ENCODE measurements at places on chromosomes 5 and 9.

- no peak for DNase-seq
Observed at GRCh38 chr9:104319685-104320084, 184.4 kb upstream of the OR13F1 start.

DNA sequence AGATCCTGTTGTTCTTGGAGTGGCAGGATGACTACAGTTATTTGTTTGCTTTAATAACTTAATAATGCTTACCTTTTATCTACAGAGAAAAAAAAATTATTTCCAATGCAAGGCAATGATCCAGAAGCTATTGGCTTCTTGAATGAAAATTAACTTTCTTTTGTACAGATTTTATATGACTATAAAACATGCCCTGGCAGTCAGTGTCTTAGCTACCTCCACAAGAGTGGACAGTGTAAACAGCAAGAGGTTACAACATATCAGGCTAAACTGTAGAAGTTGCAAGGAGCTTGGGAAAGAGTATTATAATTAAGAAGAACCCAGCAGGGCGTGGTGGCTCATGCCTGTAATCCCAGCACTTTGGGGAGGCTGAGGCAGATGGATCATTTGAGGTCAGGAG, 49.1 kb downstream of the BNC2 start:
- DNase-seq: no peak

GRCh38 chr9:97046228-97046627, 7.3 kb upstream of the CTSV start:
- peak; percentile 20 for DNase-seq

GRCh38 chr5:170886210-170886894, 24.5 kb downstream of the RANBP17 start:
- no peak for DNase-seq

DNA sequence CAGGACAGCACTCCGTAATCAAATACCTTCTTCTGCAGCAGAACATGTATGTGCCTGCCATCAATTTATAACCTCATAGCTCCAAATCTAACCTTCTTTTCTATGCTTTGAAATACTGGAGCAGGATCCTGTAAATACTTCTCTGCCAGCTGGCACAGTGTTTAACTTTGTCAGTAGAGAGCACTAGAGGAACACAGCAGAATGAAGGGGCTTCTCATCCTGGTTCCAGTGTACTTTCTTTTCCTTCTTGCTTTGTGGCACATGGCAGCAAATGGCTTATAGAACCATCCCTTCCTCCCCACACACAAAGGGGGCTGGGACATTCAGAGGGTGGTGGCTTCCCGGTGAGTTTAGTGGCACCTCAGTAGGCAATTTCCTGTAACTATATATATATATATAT, 3.8 kb upstream of the FBXW11 start:
- peak; percentile 26 for DNase-seq

DNA sequence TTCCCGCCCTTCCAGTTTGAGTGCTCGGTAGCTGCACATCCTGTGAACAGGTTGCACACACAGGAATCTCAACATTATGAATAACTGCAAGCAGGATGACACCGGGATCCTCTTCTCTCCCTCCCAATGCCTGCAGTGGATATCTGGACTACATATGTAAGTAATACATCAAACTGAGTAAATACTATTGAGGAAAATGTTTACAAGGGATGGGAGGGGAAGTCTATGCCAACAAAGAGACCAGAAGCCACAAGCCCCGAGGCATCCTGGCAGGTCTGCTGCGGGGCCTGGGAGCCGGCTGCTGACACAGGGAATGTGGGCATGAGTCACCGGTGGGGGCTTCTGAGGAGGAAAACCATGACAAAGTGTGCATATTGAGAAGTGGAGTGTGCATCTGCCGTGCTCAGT, 8.6 kb upstream of the ANKRD33B start:
- DNase-seq: peak; percentile 92

DNA sequence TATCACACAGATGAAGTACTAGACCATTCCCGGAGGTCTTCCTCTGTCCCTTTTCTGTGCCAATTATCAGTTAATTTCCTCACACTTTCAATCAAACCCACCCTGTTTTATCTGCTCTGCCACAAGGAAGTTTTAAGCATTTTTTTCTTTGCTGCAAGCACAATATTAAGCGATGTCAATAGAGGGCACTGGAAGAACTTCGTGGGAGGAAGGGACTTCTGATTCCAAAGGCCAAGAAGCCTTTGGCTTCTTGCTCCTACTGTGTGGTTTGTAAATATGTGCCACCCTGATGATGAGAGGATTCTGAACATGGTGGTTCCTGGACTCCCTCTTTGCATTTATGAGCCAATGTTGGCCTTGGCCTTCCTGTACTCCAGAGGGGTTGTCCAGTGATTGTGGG, 1712.5 kb upstream of the C9orf72 start:
- peak; percentile 46 for DNase-seq

DNA sequence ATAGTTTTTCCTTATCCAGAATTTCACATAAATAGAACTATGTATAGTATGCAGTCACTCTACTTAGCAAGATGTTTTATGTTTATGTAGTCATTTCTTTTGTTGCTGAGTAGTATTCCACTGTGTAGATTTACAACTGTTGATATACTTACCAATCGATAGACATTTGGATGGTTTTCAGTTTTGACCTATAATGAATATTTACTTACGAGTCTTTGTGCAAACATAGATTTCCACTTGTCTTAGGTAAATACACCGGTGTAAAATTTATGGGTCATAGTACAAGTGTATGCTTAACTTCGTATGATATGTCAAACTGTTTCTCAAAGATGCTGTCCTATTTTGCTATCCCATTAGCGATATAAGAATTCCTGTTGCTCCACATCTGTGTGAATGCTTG, 19.7 kb upstream of the OR2K2 start:
- no peak for DNase-seq

DNA sequence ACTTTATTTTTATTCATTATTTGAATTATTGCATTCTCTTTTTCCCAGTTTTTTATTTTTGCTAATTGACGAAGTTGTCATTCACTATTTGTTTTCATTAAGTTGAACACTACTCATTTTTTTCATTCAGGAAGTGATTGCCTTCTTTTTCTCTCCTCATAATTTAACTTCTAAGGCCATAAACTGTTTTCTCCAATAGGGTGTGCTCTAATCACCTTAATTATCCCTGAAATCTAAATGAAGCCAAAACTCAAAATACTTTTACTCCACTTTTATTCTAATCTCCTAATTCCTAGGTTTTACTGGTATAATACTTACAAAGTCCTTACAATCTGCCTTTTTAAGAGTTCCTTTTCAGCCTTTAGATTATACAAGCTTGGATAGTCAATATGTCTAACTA, 2.9 kb upstream of the OR13C2 start:
- peak; percentile 8 for DNase-seq

DNA sequence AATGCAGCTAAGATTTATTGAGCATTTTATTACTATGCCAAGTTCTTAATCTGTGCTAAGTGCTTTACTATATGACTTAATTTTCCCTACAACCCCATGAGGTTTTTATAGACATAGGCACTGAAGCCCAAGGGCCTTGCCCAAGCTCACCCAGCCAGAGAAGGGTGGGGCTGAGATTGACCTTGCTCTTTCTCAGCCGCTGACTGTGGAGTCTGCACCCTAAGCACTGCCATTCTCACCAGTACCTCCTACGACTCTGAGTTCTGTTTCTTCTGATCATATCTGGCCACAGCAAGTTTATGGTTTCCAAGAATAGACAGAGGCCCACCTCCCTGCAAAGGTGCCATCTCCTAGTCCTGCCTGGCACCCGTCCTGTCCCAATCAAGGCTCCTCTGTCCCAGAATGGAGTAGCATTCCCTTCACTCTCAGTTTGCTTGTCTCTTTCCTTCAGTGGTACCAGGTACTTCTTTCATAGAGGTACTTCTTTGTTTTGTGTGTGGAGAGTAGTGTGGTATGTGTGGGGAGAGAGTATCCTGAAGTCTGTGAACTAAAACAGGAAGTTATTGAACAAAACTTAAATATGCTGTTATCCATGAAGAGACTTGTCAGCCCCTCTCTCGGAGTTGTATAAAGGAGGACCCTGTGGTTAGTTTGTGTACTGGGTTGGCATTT, 42.6 kb downstream of the CSF1R start:
- no peak for DNase-seq
